Fibroblast of lung (primary cell): ENCODE measurements at places on chromosomes 2 and 18. TPM values are rescaled to one million over a fixed set of nuclear protein-coding genes. Genes with fewer than 3 reads are reported as not detected.

PTH2R gene
- under 0.01 TPM in 1 of 2 replicates, not detected in the other for total RNA-seq

- DNase-seq = no peak
Measured at GRCh38 chr2:110948027-110948674, 172.6 kb upstream of the BCL2L11 start.

GRCh38 chr2:158580760-158581159, 124.0 kb downstream of the PKP4 start:
- DNase-seq = no peak

- DNase-seq = peak; percentile 56
Measured at GRCh38 chr18:33495278-33495677, 54.8 kb upstream of the CCDC178 start.

DNA sequence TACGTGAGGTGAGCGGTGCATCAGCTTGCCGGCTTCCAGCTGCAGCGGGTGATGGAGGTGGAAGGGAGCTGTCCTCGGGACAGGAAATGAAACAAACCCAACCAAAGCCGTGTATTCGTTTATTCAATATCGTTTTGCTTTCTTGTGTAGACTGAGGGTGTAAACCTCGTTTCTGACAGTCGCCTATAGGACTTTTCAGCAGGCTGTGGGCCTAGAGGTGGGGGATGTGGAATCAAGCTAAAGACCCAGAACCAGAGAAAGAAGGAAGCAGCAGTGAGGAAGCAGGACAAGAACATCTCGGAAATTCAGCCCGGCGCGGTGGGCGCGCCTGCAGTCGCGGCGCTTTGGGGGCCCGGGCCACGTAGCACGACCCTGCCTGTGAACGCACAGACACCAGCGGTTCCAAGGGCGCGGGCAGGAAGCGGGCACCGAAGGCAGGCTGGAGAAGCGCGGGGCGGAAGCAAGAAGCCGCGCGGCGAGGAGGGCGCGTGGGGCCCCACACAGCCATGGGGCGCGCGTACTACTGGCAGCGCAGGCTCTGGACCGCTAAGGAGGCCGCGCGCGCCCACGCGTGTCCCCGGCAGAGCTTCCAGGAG, 755 bp upstream of the ATP9B start:
- DNase-seq = peak; percentile 16

DNA sequence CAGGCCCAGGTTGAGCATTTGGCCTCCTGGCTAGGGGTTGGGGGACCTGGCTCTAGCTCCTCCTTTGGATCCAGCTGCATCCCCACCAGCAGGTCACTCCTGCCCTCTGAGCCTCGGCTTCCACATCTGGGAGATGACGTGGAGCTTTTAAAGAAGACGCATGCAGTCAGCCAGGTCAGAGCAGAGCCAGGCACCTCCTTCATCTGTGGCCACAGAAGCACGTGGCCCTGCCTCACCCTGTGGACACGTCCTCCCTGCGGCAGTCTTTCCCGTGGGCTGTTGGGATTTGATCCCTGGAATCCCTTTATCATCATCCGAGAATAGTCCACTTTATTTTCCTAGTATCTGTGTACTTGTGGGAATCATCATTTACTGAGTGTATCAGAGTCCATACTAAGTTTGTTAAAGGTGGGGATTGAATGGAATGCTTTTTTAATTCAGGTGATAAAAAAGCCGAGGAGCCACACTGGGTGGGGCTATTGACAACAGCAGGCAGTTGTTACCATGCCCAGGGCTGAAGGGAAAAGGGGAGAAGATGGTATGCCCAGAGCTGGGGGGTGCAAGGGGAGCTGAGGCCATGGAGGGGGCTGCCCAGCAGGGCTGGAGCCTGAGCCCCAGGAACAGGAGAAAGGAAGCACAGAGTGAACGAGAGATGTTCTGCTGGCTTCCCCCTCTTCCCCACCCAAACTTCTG, 170.1 kb downstream of the LAMA1 start:
- no peak for DNase-seq

DNA sequence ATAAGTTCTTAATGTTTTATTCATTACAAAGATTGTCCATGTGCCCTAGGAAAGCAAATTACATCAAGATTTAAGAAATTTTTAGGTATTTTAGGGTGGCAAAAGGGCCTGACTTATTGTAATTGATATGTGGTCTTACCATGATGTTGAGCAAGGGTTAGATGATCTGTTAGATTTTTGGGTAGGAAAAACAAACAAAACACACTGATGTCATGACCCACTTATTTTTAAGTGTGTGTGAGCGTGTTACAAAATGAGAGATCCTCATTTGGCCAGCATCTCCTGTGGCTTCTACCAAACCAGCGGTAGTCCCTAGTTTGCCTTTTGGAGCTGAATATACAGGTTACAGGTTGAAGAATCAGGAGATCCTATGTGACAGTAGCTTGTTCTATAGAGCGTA, 89.8 kb upstream of the ITGB6 start:
- peak; percentile 52 for DNase-seq

DNA sequence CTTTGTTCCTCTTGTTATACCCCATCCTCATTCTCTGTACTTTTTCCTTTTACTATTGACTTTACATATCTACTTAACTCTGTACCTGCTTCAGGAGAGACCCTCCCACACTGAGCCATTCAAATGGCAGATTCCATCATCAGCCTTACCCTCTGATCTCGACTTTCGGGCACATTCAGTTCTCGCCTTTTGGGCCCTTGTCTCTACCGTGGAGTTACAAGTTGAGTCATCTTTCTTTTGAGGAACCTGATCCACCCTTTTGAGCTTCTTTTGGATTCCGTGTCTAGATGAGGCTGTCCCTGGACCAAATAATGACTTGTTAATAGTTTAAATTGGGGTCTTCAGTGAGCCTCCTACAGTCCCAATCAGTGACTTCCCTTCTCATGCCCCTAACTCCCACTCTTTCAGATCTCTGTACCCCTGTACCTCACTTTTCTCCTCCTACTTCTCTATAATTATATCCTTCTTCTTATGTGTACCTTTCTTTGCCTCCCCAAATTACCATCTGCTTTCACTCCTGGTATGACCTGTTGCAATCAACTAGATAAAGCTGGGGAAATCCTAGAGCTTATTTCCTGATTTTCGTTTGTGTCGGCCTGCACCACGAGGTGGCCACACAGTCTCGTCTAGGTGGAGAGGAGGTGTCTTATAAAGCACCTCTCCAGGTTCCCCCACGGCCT, 17.2 kb downstream of the SP110 start:
- DNase-seq = no peak

- DNase-seq = peak; percentile 65
Measured at GRCh38 chr18:57624988-57625387, 3.4 kb upstream of the NARS1 start.

GRCh38 chr18:9380101-9380500, 45.5 kb downstream of the TWSG1 start:
- DNase-seq = peak; percentile 20
